IPS DF 6.9 (cell line): ENCODE measurements at places on chromosomes 7 and 10.

- H3K27ac ChIP-seq = no peak overlapping the region
- no peak overlapping the region for H3K4me3 ChIP-seq
- DNase-seq = no peak
- no peaks in the 10 kb centered on the region for H3K4me1 ChIP-seq
- H3K27me3 ChIP-seq = no peaks in the 10 kb centered on the region
These were observed 476.8 kb upstream of the ADARB2 start for GRCh38 chr10:2214092-2214491.

GRCh38 chr7:142338633-142339501, 81.0 kb upstream of the PRSS58 start:
- peaks cover 2% of the 10 kb centered on the region; the same call in 1 of the 2 replicates for H3K4me1 ChIP-seq
- no peak for DNase-seq
- no peak overlapping the region for H3K27ac ChIP-seq
- no peak overlapping the region for H3K4me3 ChIP-seq
- no peaks in the 10 kb centered on the region for H3K36me3 ChIP-seq

- H3K36me3 ChIP-seq = no peaks in the 10 kb centered on the region
- no peaks in the 10 kb centered on the region for H3K4me1 ChIP-seq
- H3K27ac ChIP-seq = no peak overlapping the region
- no peak overlapping the region for H3K4me3 ChIP-seq
These were observed 67.9 kb downstream of the MTURN start for GRCh38 chr7:30202671-30203070.

DNA sequence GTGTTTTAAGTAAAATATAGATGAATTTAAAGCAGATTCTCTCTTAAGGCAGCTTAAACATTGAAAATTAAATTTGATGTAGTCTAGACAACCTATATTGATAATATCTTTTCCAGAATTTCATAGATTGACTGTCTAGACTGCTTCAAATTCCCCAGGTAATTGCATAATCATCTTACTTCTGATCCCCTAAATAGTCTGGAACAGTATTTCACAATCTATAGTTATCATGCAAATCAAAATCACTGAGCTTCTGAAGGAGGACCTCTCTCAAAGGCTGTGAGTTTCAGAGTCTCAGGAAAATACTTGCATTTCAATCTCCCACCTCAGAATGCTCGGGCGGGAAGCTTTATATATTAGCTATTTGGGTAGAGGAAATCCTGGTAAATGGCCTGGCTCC, 87.3 kb downstream of the SEMA3A start:
- H3K4me3 ChIP-seq = no peak overlapping the region
- H3K27me3 ChIP-seq = no peaks in the 10 kb centered on the region
- H3K27ac ChIP-seq = no peak overlapping the region
- DNase-seq = no peak
- H3K4me1 ChIP-seq = peaks cover 3% of the 10 kb centered on the region; the same call in 1 of the 2 replicates

DNA sequence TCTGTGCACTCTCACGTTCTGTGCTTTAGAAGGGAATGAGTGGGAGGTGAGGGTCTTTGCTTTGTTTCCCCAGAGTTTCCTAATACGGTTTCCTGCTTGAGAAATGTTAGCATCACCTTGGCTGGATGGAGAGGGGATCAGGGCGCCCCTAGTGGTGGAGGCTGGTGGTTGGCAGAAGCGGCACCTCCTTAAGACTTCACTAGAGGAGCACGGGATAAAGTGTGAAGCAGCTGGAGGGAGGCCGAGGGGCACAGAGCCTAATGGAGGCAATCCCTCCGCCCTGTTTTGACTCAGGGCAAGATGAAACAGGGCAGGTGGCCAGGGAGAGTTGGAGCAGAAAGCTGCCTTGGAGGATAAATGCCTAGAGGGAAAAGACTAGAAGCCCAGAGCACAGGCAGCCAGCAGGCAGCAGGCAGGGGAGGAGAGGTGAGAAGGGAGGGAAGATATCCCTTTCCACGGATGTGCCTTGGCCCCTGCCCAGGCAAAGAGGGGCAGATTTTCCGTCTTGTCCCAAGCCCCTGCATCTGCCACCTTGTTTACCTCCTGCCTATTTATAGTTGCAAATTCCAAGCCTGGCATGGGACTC, 56.0 kb upstream of the BTRC start:
- H3K27me3 ChIP-seq = peaks cover 10% of the 10 kb centered on the region; the same call in 1 of the 2 replicates
- H3K4me1 ChIP-seq = peaks cover 1% of the 10 kb centered on the region
- H3K27ac ChIP-seq = no peak overlapping the region
- DNase-seq = peak; percentile 80
- no peak overlapping the region for H3K4me3 ChIP-seq

GRCh38 chr7:139687980-139688632, 89.7 kb downstream of the HIPK2 start:
- no peak for DNase-seq
- H3K4me1 ChIP-seq = peaks cover 1% of the 10 kb centered on the region; the same call in 1 of the 2 replicates
- no peak overlapping the region for H3K27ac ChIP-seq
- no peak overlapping the region for H3K4me3 ChIP-seq
- H3K36me3 ChIP-seq = no peaks in the 10 kb centered on the region

DNA sequence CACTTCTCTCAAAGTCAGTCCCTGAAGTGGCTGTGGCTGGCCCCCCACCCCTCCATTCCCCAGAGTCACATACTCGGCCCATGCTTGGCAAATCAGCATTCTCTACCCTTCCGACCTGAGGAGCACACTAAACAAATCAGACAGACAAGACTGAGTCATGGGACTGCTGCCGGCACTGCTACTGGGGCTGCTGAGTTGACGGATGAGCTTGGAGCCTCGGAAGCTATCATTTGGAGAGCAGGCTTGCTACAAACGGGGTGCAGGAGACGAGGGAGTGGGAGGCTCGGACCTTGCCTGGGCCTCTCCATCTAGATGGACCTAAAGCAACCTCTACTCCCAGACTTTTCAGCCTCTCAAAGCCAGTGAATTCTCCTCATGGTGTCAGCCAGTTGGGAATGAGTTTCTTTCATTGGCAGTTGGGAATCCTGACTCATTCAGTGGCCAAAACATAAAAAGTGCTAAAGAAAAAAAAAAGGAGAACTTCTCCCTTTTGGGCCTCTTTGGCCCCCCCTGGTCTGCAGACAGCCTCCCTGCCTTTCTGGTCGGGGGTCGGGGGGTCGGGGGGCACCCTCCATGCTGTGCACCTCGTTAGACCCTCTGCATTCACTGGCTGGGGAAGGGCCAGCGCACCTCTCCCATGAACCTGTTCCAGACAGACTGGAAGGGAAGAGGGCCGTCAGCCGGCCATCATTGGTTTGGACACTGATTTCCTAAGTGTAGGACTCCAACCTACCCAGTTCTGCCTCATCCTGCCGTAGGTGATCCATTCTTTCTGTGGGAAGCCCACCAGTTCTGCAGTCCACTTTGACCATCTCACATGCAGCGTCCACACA, 52.3 kb upstream of the COL13A1 start:
- no peaks in the 10 kb centered on the region for H3K36me3 ChIP-seq
- peaks cover 3% of the 10 kb centered on the region for H3K4me1 ChIP-seq
- H3K4me3 ChIP-seq = no peak overlapping the region
- no peak for DNase-seq

DNA sequence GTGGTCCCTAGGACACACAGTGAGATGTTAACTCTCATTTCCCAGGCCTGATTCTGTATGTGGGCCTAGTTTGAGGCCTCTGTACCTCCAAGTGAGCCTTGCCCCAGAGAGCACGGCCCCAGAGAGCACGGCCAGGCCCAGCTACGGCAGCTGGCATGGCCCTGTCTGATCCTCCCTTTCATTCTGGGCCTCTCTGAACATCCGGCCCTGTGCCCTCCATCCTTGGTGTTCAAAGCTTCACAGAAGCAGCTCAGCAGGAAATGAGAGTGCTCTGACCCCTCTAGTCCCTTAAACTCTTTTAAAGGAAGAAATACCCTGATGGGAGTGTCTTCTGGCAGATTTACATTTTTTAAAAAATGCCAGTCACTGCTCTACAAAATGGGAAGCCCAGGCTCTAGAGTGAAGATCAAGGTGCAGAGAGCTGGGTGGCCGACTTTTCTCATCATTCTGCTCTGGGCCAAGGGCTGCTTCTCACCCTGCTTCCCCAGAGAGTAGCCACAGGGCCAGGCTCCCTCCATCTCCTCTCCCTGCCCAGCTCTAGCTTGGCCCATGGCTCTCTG, 171.9 kb downstream of the RPS24 start:
- H3K27me3 ChIP-seq = no peaks in the 10 kb centered on the region
- no peak for DNase-seq
- H3K4me3 ChIP-seq = no peak overlapping the region
- no peaks in the 10 kb centered on the region for H3K36me3 ChIP-seq
- no peaks in the 10 kb centered on the region for H3K4me1 ChIP-seq

- H3K4me1 ChIP-seq = peaks cover 8% of the 10 kb centered on the region; the same call in 1 of the 2 replicates
- H3K27me3 ChIP-seq = no peaks in the 10 kb centered on the region
- H3K36me3 ChIP-seq = no peaks in the 10 kb centered on the region
- DNase-seq = no peak
- H3K4me3 ChIP-seq = no peak overlapping the region
- H3K27ac ChIP-seq = no peak overlapping the region
These were observed 42.4 kb downstream of the CCNY start for GRCh38 chr10:35378541-35379210.

GRCh38 chr10:123582084-123582989, 83.8 kb upstream of the GPR26 start:
- peaks cover 6% of the 10 kb centered on the region; the same call in 1 of the 2 replicates for H3K4me1 ChIP-seq
- DNase-seq = peak; percentile 61
- no peaks in the 10 kb centered on the region for H3K36me3 ChIP-seq

GRCh38 chr10:129969184-129969910, 5.3 kb upstream of the EBF3 start:
- H3K4me1 ChIP-seq = peaks cover 13% of the 10 kb centered on the region
- DNase-seq = no peak
- H3K36me3 ChIP-seq = no peaks in the 10 kb centered on the region

DNA sequence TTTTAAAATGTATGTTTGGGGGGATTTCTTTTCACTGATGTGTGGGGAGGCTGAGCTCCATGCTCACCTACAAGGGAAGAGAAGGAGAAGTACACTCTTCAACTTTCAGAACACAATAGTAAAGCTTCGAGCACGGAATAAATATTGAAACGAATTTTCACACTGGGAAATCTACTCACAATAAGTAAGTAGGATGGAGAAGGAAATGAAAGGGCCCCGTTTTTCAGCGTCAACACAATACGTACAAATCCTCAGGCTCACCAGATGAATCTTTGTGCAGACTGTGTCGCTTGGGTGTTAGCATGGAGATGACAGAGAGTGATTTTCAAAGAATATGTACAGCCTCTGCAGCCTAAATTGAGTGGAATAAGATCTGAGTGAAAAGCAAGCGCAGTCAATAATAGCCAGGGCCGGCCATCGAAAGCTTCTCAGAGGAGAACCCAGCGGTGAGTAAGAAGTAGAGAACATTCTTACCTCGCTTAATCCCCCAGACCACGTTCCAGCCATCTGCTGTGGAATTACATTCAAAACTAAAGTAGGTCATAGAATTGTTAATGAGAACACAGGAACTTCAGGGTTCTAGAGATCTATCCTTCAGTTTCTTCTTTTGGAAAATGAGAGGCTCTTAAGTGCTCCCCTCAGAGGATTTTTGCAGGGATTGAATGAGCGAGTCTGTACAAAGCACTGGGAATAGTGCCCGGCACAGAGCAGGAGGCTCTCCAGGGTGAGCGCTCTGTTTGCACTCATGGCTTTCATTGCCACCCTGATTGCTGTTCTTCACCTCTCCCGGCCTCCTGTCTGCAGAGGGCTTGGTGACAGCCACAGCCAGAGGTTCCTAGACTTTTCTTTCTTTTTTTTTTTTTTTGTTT, 292.8 kb downstream of the SFMBT2 start:
- H3K36me3 ChIP-seq = no peaks in the 10 kb centered on the region
- H3K4me3 ChIP-seq = no peak overlapping the region
- H3K27ac ChIP-seq = no peak overlapping the region
- no peaks in the 10 kb centered on the region for H3K27me3 ChIP-seq
- DNase-seq = no peak

DNA sequence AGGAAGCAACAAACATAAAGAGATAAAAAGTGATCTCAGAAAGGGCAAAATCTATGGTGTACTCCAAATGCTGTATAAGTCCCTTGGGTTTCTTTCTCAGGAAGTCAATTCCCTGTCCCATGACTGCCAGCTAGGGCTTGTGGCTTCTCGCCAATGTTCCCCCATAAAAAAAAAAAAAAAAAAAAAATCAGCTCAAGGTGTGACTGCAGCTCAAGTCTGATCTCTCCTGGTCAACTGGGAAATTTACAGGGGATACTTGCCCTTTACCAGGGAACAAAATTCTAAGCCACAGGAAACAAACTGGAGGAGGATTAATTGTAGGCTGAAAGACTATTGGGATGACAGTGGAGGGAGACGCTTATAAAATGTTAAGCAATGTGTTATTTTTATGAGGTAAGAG, 76.0 kb downstream of the PCGF5 start:
- H3K27ac ChIP-seq = no peak overlapping the region
- no peaks in the 10 kb centered on the region for H3K36me3 ChIP-seq
- H3K27me3 ChIP-seq = no peaks in the 10 kb centered on the region
- no peaks in the 10 kb centered on the region for H3K4me1 ChIP-seq
- H3K4me3 ChIP-seq = no peak overlapping the region

- H3K36me3 ChIP-seq = no peaks in the 10 kb centered on the region
- H3K4me3 ChIP-seq = no peak overlapping the region
- H3K27ac ChIP-seq = no peak overlapping the region
- DNase-seq = no peak
- no peaks in the 10 kb centered on the region for H3K27me3 ChIP-seq
- no peaks in the 10 kb centered on the region for H3K4me1 ChIP-seq
These were observed 259.1 kb downstream of the KLF6 start for GRCh38 chr10:3525832-3526449.

DNA sequence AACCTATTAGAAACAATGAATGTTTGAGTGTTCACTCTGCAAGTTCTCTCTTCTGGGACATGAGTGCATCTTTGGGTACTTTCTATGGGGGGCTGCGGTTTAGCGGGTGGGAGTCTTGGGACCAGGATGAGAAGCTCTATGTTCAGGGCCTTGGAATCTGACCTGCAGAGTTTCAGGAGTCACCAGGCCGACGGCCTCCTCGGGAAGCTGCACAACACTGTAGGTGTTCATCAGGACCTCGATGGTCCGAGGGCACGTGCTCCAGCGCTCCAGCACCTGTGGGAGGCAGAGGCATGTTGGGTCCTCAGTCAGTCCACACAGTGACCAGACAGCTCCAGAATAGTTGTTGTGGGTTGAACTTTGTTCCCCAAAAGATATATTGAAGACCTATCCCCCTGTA, 8.9 kb upstream of the GBX1 start:
- peaks cover 5% of the 10 kb centered on the region for H3K4me1 ChIP-seq
- no peak for DNase-seq

GRCh38 chr10:91909117-91909677, at the start of gene FGFBP3:
Gene FGFBP3 (minus strand): TSS chr10:91909486. CDS start chr10:91908969, 517 bp downstream.
- H3K27ac ChIP-seq = no peak within 1 kb of the TSS
- no peaks in the 10 kb centered on the region for H3K4me1 ChIP-seq
- H3K36me3 ChIP-seq = peaks cover 2% of the 10 kb centered on the region; the same call in 1 of the 2 replicates

DNA sequence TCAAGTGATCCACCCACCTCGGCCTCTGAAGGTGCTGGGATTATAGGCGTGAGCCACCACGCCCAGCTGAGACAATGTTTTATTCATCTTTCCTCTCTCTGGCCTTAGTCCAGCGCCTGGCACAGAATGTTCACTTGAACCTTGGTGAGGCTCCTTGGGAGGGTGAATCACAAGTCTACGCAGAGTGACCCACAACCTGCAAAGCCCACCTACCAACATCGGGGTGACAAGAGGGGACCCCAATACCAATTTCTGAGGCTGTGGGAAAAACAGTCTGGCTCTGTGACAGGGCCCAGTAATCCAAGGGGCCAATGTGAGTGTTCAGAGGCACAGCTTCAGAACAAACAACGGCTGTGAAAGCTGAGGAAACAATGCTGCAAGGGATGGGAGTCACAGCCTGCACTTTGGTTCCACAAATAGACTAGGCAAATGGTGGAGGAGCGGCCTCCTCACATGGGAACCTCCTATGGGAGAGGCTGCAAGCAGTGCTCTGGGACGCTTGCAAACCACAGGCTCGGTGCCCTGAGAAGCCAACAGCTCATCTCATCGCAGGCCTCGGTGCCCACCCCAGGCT, 5.6 kb upstream of the MALSU1 start:
- H3K27ac ChIP-seq = no peak overlapping the region
- DNase-seq = no peak
- H3K4me1 ChIP-seq = no peaks in the 10 kb centered on the region
- H3K27me3 ChIP-seq = no peaks in the 10 kb centered on the region
- no peak overlapping the region for H3K4me3 ChIP-seq
